Stimulated activated CD8-positive, alpha-beta memory T cell treated with anti-CD3 and anti-CD28 coated beads, Interleukin-15, amount 100 ng/mL, for 48 hours (primary cell): ENCODE measurements at places on chromosomes 1 and 21.

DNA sequence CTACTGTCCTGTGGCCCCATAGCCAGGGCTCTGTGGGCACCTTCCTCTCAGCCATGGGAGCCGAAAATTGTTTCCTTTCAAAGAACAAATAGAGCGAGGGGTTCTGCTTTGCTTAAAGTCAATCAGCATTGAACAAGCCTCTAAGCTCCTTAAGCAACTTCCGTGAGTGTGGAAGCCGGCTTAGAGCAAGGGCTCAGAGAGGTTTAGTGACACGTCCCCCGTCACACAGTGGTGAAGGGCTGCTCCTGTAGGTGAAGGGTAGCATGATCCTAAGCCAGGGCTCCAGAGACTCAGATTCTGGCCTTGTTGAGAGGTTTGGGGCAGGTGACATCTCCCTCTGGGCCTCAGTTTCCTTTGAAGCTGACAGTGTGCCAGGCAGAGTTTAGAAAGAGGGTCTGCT is 94.0 kb upstream of the WNT4 start:
- no peak for DNase-seq

- DNase-seq = no peak
These were observed 971 bp upstream of the RNF2 start for GRCh38 chr1:185044387-185044786.

- no peak for DNase-seq
These were observed 117.7 kb downstream of the ERG start for GRCh38 chr21:38380481-38381137.

- no peak for DNase-seq
These were observed 22.0 kb downstream of the FLVCR1 start for GRCh38 chr1:212879947-212880690.

- no peak for DNase-seq
These were observed 513.2 kb upstream of the ADGRL2 start for GRCh38 chr1:81287411-81288080.

DNA sequence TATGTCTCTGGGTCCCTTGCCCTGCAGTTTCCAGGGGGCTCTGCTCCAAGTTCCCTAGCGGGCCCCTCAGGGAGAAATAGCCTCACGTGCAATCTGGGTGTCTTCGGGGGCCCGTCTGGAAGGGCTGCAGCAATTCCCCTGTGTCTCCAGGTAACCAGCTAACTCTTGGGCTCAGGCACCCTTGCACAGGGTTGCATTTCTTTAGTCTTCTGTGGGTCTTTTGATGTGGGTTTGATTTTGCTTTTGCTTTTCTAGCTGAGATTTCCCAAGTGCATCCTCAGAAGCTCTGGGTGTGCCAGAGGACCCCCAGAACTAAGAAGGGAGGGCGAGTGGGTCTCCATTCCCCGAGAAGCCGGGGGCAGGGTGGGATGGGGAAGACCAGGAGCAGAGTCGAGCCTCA is 75.7 kb downstream of the SPSB1 start:
- no peak for DNase-seq

DNA sequence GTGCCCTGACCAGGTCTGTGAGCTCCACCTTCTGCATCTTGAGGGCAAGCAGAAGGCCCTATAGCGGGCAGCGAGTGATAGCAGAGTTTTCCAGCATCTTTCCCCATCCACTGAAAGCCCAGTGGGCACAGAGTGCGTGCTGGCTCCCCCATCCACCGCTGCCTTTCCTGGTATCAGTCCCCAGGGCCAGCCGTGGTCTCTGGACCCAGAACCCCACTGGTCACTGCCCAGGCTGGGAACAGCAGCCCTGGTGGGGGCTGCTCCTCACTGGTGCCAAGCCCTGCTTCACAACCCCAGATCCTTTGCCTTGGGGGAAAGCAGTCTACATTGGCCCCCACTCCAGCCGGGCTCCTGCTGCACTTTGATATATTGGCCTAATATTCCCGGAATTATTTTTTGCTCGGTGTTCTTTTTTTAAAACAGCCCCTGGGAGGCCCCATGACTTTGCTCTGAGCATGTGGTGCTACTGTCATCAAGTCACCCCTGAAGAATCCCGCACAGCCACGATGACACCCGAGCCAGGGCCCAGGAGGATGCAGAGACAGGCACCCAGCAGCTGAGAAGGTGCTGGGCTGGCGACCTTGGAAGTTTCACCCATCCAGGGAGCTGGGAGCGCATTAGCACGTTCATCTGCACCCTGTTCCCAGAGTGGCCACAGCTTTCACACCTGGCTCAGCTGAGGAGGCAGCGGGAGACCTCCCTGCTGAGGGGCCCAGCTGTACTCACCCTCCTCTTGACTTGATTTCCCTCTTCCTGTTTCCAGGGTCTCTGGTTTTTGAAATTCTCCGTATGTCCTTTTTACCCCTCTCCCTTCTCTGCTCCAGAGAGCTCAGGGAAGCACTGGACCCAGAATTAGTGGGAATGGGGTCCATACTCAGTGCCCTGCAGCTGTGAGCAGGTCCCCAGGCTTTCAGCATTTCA is 56.9 kb downstream of the KLHDC7A start:
- no peak for DNase-seq

- no peak for DNase-seq
These were observed 91.8 kb upstream of the SERBP1 start for GRCh38 chr1:67522001-67522441.

DNA sequence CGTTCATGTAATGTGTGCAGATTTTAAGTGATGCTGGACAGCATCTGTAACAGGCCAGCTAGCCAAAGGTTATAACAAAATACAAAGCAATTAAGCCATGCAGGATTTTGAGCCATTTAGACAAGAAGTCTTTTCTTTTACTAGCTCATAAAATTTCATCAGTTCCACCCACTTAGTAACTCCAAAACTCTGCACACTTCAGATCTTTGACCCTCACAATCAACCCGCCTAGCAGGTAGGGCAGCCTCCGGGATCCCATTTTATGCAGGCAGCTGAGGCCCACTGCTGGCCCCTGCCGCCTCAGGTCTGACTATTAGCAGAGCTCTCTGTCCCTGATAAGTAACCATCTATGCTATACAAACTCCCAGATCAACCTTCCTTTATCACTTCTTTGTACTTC is 9.2 kb downstream of the LBR start:
- no peak for DNase-seq
